Caki2 (cell line): ENCODE measurements at places on chromosomes 1 and 21. TPM values are rescaled to one million over a fixed set of nuclear protein-coding genes. Genes with fewer than 3 reads are reported as not detected.
A peak's percentile ranks its signal among the peaks of the same experiment; 100 is the strongest.

DNA sequence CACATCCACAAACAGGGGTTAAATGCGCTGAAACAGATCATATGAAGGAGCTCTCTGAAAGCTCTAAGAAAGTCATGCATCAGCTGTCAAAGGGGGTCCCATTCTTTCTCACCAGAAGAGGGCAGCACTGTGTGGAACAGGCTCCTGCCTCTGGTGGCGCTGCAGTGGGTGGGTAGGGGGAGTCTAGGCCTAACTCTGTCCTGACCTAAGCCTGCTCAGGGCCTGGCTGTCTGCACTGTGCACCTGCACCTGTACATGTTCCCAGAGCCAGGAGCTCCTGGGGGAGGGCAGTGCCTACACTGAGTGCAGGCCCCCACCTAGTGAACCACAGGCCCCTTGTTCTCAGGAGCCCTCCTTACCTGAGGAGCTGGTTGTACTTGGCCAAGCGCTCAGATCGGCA lies 16.0 kb downstream of the ENO1 start:
- peak; percentile 38 for DNase-seq

GRCh38 chr1:22174446-22175220 lies 31.7 kb upstream of the WNT4 start:
- no peak for DNase-seq

GRCh38 chr1:32273391-32274208 lies 18.3 kb upstream of the HDAC1 start:
- DNase-seq, result peak; percentile 28

The GJB5 gene
- total RNA-seq, result not detected in 2 replicates

- no peak for DNase-seq
These were observed 20.9 kb downstream of the PTPRU start for GRCh38 chr1:29256979-29257804.

DNA sequence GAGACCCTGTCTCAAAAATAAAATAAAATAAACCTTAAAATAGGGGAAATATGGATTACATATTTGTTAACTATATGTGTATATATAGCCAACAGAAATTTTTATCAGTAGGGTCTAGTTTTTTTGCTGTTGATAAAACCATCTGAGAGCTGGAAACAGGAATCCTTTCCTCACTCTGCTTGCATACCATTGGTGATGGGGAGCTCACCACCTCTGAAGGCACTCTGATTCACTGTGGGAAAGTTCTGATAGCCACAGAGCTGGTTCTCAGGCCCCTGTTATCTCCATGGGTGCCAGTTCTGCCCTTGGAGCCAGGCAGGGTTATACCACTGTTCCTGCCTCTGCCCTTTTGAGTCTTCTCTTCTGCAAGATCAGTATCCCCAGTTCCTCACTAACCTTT lies 17.8 kb upstream of the ZC3H12A start:
- no peak for DNase-seq

The CGN gene
- total RNA-seq, result 0.03 and 0.61 TPM in 2 replicates

DNA sequence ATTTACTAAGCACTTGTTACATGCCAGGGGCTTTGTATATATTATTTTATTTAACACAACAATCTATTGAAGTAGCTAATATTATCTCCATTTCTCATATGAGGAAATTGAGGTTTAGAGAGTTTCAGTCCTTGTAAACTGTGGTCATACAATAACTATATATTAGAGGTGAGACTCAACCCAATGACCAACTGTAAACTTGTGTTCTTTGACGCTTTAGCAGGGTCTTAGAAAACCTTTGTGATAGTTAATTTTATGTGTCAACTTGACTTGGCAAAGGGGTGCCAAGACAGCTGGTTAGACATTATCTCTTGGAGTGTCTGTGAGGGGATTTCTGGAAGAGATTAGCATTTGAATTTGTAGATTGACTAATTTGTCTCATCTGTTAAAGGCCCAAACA lies 252.4 kb upstream of the B3GALT2 start:
- no peak for DNase-seq

- peak; percentile 62 for DNase-seq
These were observed 8.5 kb downstream of the AKT3 start for GRCh38 chr1:243841507-243841906.

DNA sequence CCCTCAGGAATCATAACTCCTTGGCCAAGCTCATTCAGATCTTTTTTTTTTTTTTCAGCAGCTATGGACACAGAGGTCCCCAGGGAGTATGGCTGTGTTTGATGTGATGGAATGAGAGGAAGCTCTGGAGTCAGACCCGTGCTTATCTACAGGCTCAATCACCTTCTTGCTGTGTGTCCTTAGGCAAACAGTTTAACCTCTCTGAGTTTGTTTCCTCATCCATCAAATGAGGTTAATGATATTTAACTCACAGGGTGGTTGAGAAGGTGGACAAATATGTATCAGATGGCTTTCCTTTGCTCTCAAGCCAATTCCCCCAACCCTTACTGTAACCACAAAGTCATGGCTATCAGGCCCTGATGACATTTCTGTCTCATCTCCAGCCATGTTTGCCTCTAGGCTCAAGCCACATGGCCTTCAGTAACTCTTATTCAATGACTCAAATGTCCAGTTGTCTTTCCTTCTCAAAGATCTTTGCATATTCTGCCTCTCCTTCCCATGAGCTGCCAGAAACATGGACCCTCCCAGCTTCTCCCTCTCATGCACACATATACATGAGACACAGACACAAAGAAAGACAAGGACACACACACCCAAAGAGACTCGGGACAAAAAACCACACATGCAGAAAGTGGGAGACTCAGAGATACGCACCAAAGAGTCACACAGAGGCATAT lies 303.5 kb upstream of the KAZN start:
- DNase-seq, result no peak

DNA sequence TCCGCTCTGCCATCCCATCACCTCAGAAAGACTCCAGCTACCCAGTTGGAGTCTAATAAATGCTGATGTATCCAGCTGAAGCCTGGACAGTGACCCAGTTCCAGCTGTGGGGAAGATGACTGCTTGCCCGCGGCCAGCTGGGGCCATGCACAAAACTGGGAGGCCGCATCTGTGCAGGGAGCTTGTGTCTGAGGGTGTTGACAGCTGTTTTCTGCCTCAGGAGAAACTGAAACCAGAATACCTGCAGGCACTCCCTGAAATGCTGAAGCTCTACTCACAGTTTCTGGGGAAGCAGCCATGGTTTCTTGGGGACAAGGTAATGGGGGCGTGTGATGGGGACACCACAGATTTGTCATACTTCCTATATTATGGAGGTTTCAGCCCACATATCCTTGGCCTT lies 3.2 kb downstream of the GSTM2 start:
- no peak for DNase-seq
